ENCODE measurements at places on chromosomes 6 and 20.

DNA sequence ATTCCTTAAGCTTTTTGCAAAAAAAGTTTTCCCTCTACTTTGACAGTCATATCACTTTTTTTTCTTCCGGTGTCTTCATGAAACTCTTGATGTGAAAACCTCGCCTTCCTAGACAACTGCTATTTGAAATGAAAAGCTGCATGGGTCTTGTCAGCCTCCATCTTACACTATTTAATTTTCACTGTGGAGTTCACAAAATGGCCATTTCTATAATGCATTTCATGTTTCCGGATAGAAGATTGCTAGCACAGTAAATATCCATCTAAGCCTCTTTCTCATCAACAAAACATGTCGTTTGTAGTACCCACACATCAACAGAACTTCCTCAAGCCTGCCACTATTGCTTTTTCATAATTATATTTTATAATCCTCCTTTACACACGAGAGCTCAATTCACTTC lies 204.9 kb upstream of the ID4 start:
- DNase-seq, result no peak

- DNase-seq, result no peak
Observed at GRCh38 chr6:154478701-154479060, 31.8 kb downstream of the CNKSR3 start.

GRCh38 chr20:23874747-23875146 lies 4.8 kb downstream of the CST5 start:
- DNase-seq, result no peak

- no peak for DNase-seq
Observed at GRCh38 chr6:74826263-74826662, 379.6 kb downstream of the COL12A1 start.

GRCh38 chr6:33710296-33711121 lies 991 bp downstream of the UQCC2 start:
- peak; percentile 31 for DNase-seq

DNA sequence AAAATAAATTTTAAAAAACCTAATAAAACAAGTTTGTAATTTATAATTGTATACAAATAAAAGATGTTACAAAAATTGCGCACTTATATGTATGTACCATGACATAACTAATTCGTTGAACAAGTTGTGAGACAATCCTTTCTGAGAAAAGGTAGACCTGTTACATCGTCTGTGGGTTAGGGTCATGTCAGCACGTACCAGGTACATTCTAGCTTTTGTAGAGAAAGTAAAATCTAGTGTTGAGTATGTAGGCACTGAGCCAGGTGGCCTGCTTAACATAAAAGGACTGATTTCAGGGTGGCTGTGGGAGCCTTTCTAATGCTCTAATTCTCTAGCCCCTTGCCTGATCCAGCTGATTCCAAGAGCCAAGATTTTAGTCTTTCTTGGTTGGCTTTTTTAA lies 10.4 kb downstream of the RPL7L1 start:
- DNase-seq, result no peak

- no peak for DNase-seq
Observed at GRCh38 chr6:33442283-33442682, 12.1 kb upstream of the ZBTB9 start.

DNA sequence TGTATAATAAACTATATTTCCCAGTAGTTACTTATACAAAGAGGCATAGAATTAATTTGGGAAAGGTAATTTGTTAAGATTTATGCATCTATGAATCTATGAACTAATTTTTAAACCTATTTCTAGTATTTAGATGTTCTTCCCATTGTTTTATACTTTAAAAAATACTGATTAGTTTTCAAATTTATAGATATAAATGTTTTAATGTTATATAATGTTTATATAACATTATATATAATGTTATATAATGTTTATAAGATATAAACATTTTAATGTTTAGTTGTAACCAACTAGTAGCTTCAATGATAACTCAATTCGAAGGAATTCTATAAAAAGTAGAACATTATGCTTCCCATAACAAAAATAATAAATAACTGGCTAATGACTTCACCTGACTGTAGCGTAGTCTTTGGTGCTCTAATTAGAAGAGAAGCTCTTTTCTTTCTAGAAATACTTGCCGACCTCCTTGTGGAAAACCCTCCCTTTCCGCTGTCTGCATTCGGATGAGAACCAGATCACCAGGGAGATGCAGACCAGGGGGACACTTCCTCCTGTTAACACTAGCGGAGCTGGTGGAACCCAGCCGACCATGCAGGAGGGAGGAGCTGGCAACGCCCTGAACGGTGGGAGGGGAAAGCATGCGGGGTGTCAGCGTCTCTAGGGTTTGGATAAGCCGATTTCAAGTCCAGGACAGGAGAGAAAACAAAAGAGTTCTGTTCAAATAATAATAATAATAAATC lies 158.4 kb downstream of the OR2B2 start:
- DNase-seq, result peak; percentile 83

DNA sequence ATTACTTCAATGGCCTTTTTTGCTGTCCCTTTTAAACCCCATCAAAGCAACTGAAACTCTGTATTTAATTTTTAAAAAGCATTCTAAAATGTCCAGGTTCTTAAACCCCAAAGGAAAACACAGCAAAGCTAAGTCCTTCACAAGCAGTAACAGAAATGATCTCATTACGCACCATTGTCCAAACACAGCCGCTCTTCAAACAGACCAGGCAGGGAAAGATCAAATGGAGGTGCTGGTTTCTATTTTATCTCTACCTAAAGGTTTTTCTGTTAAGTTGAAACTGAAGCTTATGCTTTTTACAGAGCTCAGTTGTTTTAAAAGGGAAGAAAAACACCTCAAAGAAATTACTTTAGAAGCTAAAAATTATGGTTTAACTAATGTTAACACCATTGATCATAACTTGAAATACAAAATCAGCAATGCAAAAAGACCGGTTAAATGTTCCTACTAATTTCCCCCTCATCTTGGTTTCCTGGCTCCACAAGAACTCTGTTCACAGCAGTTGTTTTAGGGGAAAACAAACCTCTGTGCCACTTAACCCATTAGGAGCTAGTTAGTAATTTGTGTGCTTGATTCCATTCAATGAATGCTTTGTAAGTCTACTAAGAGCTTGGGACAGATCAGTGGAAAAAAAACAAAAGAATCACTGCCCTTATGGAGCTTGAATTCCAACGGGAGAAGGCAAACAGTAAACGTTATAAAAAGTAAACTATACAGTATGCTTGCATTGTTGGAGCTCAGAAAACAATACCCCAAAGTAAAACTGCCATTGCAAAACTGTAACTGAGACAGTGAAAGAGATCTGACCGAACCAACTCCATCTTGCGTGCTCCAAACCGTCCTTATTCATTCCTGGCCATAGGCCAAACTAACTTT lies 87.4 kb downstream of the CD24 start:
- DNase-seq, result peak; percentile 94

DNA sequence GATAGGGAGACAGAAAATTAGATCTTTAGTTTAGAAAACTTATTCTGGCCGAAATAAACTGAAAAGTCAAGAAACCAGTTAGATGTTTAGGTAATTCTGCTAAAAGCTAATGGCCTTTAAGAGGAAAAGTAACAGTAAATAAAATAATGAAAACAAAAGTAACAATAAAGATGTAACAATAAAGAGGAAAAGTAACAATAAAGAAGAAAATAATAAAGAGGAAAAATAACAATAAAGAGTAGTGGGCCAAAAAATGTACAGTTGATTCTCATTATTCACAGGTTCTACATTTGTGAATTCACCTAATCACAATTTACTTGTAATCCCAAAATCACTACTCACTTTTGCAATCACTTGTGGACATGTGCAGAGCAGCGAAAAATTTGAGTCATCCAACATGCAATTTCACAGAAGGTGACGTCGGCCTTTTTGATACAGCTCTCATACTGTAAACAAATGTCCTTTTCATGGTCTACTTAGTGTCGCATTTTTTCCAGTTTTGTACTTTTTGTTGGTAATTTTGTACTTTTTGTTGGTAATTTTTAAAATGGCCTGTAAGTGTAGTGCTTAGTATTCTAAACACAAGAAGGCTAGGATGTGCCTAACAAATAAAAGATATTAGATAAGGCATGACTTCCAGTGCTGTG lies 24.0 kb downstream of the HBS1L start:
- no peak for DNase-seq

DNA sequence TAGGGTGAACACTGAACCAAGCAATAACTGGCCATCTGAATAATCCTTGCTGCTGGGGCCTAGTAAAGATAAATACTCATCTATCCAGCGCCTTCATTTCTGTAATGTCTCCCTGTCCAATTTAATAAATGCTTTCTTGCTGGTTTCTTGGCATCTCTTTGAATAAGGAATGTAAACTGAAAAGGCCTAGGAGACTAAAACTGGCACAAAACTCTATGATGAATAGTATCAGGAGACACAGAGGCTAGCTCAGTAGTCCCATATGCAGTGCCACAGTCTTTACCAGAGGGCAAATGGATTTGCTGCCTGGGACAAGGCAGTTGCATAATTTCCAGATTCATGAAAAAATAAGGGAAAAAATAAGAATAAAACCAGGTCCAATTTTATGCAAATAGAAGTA lies 324.4 kb downstream of the CENPW start:
- no peak for DNase-seq

GRCh38 chr6:53951383-53951782 lies 156.6 kb downstream of the LRRC1 start:
- no peak for DNase-seq

- DNase-seq, result no peak
Observed at GRCh38 chr6:55777469-55777868, 97.9 kb downstream of the BMP5 start.

GRCh38 chr6:52337633-52338290 lies 24.2 kb upstream of the PAQR8 start:
- DNase-seq, result no peak

GRCh38 chr6:46539866-46540265 lies 48.6 kb upstream of the RCAN2 start:
- no peak for DNase-seq

DNA sequence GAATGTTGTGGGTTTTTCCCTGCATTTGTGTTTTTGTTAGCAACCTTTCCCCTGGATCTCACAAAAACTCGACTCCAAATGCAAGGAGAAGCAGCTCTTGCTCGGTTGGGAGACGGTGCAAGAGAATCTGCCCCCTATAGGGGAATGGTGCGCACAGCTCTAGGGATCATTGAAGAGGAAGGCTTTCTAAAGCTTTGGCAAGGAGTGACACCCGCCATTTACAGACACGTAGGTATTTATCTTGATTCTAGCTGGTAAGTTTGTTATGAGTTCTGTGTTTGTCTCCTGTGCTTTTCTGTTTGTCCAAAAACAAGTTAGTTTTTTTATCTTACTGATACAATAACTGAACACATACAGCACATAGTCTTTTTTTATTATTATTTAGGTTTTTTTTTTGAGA lies 3.0 kb downstream of the SLC25A27 start:
- DNase-seq, result peak; percentile 28

- no peak for DNase-seq
Observed at GRCh38 chr20:39903806-39904465, 785.1 kb downstream of the MAFB start.

GRCh38 chr6:158026901-158027589 lies 45.4 kb downstream of the SYNJ2 start:
- DNase-seq, result no peak

DNA sequence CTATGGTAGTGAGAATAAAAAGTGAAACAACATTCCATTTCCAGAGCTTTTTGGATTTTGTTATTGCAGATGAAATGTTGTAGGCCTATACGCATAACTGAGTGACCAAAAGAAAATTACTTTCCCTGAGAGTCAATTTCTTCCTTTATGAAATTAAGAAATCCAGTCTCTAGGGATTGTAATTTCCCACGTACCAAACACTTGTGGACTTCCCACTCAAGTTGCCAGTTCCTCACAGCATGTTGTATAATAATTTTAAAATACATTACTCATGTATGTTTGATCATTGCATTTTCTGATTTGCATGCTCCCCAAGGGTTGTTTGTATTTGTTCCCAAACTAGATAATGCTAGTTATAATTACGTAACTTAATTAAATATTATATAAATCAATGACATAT lies 12.0 kb upstream of the PRDM1 start:
- DNase-seq, result no peak

- no peak for DNase-seq
Observed at GRCh38 chr6:159801935-159802334, 1.9 kb downstream of the PNLDC1 start.

- peak; percentile 49 for DNase-seq
Observed at GRCh38 chr6:12012558-12013306, 620 bp downstream of the HIVEP1 start.

DNA sequence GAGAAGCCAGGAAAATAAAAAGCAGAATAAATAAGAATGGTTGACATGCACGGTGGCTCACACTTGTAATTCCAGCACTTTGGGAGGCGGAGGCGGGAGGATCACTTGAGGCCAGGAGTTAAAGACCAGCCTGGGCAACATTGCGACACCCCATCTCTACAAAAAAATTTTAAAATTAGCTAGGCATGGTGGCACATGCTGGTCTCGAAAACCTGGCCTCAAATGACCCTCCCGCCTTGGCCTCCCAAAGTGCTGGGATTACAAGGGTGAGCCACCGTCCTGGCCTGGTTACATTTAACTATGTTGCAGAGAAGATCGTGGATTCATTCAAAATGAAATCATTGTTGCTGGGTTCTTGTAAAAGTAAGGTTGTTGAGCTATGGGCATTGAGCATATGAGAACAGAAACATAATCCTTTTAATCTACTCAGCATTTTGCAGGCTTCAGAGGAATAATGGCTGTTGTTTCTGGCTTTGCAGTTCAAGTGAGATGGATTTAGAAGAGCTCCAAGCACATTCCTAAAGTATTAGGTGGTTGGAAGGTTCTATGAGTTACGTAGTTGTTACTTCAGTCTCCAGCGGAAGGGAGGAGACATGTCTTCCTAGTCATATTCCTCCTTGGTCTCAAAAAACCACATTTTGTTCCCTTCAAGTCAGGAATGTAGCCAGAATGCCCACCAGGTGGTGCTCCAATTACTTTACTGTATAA lies 45.6 kb upstream of the RAB23 start:
- DNase-seq, result peak; percentile 65

DNA sequence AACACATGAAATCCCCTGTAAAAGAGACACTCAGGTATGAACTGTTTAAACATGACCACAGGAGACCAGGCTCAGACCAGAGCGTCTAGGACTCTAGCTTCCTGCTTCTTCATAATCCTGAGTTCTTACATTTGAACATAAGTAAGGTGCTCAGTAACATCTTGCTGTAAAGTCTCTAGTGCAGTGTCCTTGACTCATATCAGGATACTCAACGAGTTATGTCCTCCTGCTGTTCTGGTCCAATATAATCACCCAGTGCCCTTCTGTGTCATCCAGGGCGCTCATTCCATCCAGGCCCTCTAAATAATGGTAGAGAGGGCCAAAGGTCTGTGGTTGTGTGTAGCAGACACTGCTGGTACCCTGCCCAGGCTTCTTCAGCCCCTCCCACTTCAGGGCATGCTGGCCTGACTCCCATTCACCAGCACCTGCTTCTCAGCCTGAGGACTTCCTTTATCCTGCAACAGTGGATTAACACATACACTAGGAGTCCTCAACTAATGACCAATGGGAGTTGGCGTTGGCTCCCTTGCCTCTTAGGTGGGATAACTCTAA lies 66.8 kb upstream of the MOCS1 start:
- no peak for DNase-seq
